ENCODE measurements at places on chromosomes 2 and 18.

- DNase-seq: no peak
Measured at GRCh38 chr2:149926149-149926548, 338.6 kb upstream of the MMADHC start.

DNA sequence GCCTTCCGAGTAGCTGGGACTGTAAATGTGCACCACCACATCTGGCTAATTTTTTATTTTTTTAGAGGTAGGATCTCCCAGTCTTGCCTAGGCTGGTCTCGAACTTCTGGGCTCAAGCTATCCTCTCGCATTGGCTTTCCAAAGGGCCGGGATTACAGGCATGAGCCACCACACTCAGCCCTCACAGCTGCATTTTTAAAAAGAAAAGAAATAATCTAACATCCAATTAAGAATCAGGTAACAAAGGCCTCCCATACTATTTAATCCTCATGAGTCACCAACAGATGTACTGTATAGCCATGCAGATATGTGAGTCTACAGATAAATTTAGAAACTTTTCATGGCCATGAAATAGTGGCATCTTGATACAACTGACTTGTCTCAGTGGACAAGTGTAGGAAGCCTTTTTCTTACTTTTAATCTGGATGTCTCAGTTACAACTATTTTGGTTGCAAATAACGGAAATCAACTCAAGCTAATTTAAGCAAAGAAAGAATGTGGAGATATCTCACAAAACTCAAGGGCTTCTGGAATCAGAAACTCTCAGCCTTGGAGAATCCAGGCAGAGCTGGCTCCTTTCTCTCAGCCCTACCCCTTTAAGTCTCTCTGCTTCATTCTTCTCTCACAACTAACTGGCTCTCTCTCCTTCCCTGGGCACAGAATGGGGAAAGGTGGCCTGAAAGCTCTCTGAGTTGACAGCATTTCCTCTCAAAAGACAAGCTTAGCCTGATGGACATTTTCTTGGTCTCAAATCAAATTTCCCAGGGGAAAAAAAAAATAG, 12.8 kb upstream of the PPM1B start:
- DNase-seq: no peak

GRCh38 chr2:61878761-61879160, 9.7 kb downstream of the CCT4 start:
- no peak for DNase-seq

- no peak for DNase-seq
Measured at GRCh38 chr2:236544362-236544761, 25.3 kb upstream of the ACKR3 start.

DNA sequence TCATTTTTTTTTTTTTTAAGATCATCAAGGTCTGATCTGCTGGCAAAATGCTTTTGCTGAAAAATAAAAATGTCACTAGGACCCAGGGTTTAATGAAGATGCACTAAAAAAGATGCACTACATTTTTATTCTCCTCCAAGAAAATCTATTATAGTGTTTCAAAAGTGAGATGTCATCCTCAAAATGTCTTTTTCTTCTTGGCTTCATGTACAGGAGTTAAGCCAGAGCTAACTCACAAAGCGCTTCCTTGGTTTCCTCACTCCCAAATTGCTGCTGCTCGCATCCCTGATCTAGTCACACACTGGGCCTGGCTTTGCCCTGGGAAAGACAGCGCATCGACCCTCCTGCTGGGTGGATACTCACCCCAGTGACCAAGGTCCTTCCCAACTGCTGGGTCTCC, 113.4 kb upstream of the CCDC68 start:
- no peak for DNase-seq

- no peak for DNase-seq
Measured at GRCh38 chr2:164881524-164881923, 39.9 kb upstream of the COBLL1 start.

DNA sequence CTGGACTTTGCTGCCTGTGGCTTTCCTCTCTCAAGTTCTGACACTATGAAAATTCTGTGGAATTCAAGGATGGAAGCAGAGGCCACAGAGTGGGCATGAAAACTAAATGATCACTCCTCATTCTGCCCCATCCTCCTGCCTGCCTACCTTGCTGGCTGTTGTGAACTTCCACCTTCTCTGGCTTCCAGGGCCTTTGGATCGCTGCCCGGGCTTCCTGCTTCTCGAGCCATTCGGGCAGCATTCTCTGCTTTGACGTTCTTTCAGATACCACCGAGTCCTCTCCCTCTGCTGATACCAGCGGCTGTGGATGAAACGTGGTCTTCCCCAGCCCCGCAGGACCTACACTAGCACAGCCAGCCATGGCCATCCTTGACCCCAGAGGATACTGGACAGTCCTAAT, 327.7 kb upstream of the SLC14A2 start:
- no peak for DNase-seq
